Activated naive CD4-positive, alpha-beta T cell treated with anti-CD3 and anti-CD28 coated beads for 36 hours (primary cell): ENCODE measurements at places on chromosomes 12 and 14. TPM values are rescaled to one million over a fixed set of nuclear protein-coding genes. Genes with fewer than 3 reads are reported as not detected.

- no peaks in the 10 kb centered on the region for H3K4me1 ChIP-seq
- DNase-seq = no peak
- H3K36me3 ChIP-seq = no peaks in the 10 kb centered on the region
- no peaks in the 10 kb centered on the region for H3K27me3 ChIP-seq
- H3K4me3 ChIP-seq = no peak overlapping the region
These were observed 1.2 kb upstream of the HIGD1C start for GRCh38 chr12:50951112-50951511.

The INTS13 gene
- total RNA-seq = 42.0 TPM

- peaks cover 3% of the 10 kb centered on the region for H3K36me3 ChIP-seq
- DNase-seq = no peak
- H3K27ac ChIP-seq = no peak overlapping the region
These were observed 106.0 kb downstream of the FAR2 start for GRCh38 chr12:29255042-29255441.

- H3K36me3 ChIP-seq = peaks cover 26% of the 10 kb centered on the region
- H3K27ac ChIP-seq = no peak overlapping the region
- no peaks in the 10 kb centered on the region for H3K27me3 ChIP-seq
These were observed 6.9 kb downstream of the TBC1D15 start for GRCh38 chr12:71846322-71846940.

DNA sequence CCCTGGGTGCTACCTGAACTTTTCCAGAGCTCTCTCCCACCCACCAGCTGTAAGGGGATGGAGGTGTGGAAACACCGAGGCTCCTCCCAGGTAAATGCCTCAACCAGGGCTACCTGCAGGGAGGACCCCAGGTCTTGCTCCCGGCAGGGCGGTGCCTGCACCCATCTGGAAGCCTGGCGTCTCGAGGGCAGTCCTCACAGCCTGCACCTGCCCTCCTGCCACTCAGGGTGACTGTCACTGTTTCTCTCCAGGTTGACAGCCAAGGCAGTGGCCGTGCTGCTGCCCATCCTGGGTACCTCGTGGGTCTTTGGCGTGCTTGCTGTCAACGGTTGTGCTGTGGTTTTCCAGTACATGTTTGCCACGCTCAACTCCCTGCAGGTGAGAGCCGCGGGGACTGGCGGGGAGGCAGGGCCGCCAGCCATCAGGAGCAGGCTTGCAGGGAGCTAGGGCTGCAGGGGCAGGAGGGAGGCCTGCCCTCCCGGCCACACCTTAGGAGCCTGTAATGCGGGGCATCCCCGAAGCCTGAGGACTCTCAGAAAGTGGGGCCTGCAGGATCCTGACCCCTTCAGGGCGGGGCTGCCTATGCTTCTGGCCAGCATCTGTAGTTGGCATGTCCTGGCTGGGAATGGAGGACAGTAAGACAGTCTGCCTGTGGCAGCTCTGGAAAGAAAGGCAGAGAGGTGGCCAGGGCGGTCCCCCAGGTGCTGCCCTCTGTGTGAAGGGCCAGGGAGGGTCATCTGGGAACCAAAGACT lies 182.3 kb downstream of the ADGRD1 start:
- no peaks in the 10 kb centered on the region for H3K36me3 ChIP-seq

The SLCO1B1 gene
- not detected for total RNA-seq

The SLC39A9 gene
- 53.4 TPM for total RNA-seq

GRCh38 chr12:53701518-53702264 lies 25.6 kb downstream of the CALCOCO1 start:
- peaks cover 74% of the 10 kb centered on the region for H3K27me3 ChIP-seq
- no peak overlapping the region for H3K4me3 ChIP-seq
- peak; percentile 86 for DNase-seq
- no peak overlapping the region for H3K27ac ChIP-seq

The SPX gene
- 0.50 TPM for total RNA-seq

The FOS gene
- total RNA-seq = 34.5 TPM
